ENCODE measurements at places on chromosomes 12 and 14.

DNA sequence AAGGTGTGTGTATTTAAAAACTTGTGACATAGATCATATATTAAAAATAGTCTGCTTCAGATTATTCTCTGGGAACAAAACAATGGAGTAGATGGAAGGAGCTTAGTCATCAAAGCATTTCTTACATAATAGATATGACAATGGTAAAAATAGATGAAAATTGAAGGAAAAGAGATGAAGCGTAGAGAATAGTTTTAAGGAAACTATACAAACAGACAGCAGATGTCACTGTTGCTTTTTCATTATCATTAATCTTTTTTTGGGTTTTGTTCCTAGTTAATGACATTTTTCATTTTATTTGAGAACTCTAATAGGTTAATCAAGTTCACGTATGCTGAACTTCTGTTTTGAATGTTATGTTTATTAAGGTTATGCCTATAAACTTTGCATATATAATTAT, 149.2 kb upstream of the FBXO33 start:
- no peak for DNase-seq

- DNase-seq, result no peak
Measured at GRCh38 chr14:21534576-21534975, 8.4 kb upstream of the SALL2 start.

- no peak for DNase-seq
Measured at GRCh38 chr12:13534242-13534641, 337.7 kb downstream of the EMP1 start.

- no peak for DNase-seq
Measured at GRCh38 chr12:72272091-72272661, at the start of gene TRHDE. Gene TRHDE (plus strand): TSS chr12:72272370. CDS start chr12:72272644, 274 bp downstream.

GRCh38 chr14:68675233-68675577, 117.7 kb downstream of the ZFP36L1 start:
- DNase-seq, result no peak
